HS-5 (cell line): ENCODE measurements at places on chromosomes 11 and 22.

DNA sequence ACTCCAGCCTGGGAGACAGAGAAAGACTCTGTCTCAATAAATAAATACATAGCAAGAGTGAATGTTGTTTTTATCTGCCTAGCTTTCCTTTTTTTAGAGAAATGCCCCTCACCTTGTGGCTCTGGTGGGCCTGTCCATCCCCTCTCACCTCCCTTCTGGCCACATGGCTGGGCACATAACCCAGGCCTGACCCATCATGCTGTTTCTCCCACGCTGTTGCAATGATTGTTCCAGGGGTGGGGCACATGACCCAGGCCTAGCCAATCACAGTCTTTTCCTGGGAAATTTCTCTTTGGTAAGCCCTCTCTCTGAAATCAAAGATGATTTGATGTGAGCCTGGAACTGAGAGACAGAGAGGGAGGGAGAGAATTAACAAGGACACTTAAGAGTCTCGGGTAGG lies 5.5 kb upstream of the CYTH4 start:
- no peak for DNase-seq

DNA sequence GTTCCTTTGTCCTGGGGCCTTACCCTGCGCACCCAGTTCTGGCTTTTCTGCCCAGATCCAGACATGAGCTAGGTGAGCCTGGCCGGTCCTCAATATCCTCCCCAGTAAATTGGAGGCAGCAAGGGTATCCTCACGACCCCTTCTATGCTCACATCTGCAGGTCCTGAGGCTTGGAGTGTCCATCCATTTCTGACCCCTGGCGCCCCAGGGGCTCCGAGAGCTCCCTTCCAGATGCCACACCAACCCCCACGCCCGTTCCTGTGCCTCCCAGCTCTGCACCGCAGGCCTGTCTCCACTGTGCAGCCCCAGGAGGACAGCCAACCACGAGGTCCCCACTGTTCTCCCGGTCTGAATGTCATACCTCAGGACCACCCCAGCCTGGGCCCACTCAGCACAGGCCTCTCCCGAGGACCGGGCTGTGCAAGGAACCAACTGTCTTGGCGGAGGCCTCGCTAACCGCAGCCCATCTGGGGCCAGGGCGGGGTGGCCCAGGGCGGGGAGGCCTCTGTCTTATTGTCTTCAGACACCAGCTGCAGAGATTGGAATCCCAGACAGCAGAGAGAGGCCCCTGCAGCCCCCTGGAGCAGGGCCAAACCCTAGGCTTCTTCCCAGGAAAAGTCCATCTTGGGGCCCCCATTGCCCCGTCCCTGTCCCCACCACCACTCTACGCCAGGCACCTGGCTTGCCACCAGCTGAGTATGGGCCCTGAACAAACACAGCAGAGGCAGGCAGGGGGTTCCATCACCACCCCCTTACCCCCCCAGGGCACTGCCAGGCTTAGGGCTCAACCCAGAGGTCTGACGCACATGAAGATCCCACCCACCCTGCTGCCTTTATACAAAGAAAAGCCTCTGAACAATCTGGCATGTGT lies 39.3 kb downstream of the ALX4 start:
- no peak for DNase-seq

DNA sequence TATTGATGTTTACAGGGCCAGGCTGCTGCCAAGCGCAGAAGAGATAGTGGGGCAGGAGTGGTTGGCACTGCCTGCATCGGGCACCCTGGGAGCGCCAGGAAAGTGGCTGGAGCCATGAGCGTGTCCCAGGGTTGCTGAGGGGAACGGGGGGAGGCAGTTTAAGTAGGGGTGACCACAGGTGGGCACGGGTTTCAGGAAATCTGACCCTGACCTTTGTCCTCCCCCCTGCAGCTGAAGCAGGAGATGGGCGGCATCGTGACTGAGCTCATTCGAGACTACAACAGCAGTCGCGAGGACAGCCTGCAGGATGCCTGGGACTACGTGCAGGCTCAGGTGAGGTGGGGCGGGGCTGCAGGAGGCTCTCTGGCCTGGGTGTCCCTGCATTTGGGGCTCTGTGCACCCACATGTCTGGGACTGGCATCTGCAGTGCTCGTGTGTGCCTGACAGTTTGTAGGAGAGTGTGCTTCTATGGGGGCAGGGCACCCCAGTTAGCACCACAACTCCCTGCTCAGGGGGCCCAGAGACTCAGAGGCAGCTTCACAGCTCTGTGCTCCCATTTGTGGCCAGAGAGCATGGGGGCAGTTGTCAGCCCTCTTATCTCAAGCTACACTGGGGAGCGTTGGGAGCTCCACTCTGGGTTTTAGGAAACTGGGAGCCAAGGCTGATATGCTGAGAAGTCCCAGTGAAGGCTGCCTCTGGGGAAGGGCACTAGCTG lies 49.7 kb downstream of the CD82 start:
- DNase-seq: no peak

DNA sequence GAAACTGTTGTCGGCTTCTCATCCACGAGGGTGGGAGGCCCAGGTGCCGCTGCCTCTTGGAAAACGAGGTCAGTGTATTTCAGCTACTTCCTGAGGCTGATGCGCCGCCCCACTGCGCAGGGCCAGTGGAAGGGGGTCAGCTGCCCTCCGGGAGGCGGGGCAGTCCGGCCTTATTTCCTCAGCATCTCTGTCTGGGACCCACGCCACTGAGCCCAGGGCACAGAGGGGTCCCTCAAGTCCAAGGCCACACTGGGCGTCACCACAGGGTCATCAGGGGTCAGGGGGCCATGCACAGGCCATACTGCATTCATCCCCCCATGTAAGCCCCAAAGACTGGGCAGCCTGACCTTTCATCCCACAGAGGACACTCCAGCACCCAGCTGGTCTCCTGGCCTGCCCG lies 12.1 kb downstream of the RTN4R start:
- DNase-seq: no peak

GRCh38 chr11:70146299-70146698 lies 56.8 kb upstream of the FADD start:
- DNase-seq: no peak

DNA sequence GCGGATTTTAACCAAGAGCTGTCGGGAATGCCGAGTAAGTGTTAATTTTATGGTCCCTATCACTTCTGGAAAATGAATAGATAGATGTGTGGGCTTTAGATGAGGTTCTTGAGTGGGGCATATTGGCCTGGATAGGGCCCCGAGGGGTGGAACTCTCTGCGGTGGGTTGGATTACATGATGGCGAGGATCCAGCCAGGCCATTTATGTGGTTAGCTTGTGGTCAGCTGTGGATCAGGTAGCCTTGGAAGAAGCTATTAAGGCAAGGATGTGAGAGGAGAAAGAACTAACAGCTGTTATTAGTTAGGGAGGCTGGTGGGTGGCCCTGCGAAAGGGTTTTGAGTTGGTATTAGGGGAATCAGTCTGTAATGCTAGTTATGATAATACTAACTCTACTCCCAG lies 268.4 kb downstream of the NELL1 start:
- DNase-seq: no peak

DNA sequence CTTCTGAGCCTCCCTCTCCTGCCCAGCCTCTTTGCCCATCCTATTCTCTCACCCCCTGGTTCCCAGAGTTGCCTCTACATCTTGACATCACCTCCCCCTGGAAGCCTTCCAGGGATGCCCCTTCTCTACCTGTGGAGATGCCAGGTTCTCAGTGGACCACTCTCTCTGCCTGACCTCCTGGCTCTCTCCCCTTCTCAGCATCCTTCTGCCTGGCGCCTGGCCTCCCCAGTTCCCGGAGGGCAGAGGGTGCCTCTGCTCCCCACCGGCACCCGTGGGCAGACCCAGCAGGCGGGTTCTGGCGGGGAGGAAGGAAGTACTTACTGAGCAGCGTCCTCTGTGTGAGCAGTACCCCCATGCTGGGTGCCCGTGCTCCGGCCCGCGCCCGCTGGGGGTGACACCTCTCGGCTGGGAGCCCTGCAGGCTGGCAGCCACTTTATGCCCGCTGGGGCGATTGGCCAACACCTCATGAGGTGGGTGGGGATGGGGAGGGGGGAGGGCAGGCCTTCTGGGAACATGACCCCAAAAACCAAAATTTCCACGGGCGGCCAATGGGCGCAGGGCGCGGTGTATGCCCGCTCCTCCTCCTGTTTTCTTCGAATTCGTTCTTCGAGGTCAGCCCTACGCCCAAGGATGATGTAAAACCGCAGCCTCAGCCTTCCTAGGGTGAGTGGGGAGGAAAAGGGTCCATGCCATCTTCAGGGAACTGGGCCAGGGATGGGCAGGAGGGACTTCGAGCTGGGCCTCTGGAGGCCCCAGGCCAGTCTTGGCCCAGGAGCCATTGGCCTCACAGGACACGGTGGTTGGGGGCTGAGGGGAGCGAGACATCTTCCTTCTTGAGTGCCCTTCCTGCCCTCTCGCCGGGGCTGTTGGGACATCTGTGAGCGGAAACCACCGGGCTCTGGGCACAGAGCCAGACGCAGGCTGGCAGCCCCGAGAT lies at the start of gene OSM:
TSS of gene OSM (minus strand) at position 407 of the 937 bp plus-strand sequence. CDS start at position 355, 52 bp downstream.
- no peak for DNase-seq

- no peak for DNase-seq
Observed at GRCh38 chr11:134916421-134917213, 504.6 kb upstream of the B3GAT1 start.

- no peak for DNase-seq
Observed at GRCh38 chr22:49861642-49862495, 8.2 kb downstream of the ZBED4 start.

DNA sequence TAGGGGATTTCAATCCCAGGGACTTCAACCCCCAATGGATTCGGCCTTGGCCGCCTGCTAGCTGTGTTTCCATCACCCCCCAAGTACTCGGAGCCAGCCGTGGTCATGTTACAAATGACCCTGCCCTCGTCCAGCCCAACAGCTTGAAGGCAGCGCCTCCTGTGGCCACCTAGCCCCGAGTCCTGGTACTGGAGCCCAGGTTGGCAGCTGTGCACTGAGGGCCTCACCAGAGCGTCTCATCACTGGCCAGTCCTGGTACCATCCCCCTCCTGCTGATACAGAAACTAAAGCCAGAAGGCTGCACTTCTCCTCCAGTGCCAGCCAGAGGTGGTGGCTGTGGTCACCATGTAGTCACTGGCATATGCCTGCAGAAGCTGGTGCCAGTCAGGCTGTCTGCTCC lies 44.9 kb upstream of the FADD start:
- no peak for DNase-seq

- DNase-seq: no peak
Observed at GRCh38 chr11:34840736-34841386, 75.3 kb downstream of the APIP start.

DNA sequence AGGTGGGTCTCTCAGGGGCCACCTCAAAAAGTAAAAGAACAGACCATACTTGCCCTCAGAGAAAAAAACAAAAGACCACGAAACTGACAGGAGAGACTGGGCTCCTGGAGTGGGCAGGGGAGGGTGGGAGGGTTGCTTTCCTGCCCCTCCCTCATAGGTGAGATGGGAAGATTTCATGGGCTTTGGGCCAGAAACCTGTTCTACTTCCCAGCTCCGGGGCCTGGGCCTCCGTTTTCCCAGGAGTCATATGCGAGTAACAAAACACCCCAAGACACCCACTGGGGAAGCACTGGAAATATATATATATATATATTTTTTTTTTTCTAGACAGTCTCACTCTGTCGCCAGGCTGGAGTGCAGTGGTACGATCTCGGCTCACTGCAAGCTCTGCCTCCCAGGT lies 31.6 kb downstream of the TTLL1 start:
- no peak for DNase-seq

DNA sequence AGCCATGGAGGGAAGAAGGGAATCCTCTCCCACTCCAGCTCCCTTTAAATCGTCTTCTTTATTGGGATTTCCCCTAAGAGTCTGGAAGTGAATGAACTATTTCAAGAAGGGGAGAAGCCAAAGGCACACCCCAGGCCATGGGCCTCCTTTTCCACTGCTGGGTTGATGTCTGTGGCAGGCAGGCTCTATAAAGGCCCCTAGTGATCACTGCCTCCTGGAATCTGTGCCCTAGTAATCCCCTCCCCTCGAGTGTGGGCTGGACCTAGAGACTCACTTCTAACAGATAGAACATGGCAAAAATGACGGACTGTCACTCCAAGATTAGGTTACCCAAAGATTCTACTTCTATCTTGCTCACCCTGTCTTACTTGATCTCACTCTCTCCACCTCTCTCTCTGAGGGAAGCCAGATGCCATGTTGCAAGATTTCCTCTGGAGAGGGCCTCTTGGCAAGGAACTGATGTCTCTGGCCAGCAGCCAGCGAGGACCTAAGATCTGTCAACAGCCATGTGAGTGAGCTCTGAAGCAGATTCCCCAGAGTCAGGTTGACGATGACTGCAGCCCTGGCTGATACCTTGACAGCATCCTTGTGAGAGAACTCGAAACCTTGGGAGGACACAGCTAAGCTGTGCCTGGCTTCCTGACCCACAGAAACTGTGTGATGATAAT lies 444.8 kb downstream of the SOX6 start:
- DNase-seq: no peak

DNA sequence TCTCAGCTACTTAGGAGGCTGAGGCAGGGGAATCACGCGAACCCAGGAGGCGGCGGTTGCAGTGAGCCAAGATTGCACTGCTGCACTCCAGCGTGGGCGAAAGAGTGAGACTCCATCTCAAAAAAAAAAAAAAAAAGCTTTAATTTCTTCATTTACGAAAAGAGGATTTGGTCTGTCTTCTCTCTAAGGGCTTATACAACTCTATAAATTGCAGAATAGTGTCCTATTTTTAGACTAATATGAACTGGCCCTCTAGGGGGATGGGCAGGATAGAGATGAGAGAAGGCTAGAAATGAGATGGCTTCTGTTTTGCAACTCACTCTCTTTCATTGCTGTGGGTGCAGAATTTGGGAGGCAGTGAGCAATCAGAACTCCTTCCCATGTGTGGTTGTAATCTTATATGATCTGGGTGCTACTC lies 11.3 kb downstream of the MAML2 start:
- no peak for DNase-seq

- no peak for DNase-seq
Observed at GRCh38 chr11:131178020-131178419, 192.4 kb upstream of the NTM start.

DNA sequence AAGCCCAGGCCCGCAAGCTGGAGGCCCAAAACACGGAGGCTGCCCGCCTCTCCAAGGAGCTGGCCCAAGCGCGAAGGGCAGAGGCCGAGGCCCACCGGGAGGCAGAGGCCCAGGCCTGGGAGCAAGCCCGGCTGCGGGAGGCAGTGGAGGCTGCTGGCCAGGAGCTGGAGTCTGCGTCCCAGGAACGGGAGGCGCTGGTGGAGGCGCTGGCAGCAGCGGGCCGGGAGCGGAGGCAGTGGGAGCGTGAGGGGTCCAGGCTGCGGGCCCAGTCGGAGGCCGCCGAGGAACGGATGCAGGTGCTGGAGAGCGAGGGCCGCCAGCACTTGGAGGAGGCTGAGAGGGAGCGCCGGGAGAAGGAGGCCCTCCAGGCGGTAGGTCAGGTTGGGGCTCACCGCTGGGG lies 4.8 kb downstream of the CCDC88B start:
- no peak for DNase-seq

- peak; percentile 88 for DNase-seq
Observed at GRCh38 chr22:28116219-28116673, 197.2 kb upstream of the PITPNB start.

- DNase-seq: no peak
Observed at GRCh38 chr11:11980200-11980599, 28.2 kb downstream of the DKK3 start.

GRCh38 chr22:43998679-43999264 lies 25.3 kb upstream of the PARVB start:
- no peak for DNase-seq

GRCh38 chr11:71191201-71191600 lies 61.2 kb downstream of the SHANK2 start:
- no peak for DNase-seq
